ENCODE measurements at places on chromosomes 6 and 20.

GRCh38 chr6:89087881-89088280, 7.3 kb downstream of the PNRC1 start:
- no peak for DNase-seq

- no peak for DNase-seq
Observed at GRCh38 chr6:97459535-97459934, 176.5 kb upstream of the MMS22L start.

DNA sequence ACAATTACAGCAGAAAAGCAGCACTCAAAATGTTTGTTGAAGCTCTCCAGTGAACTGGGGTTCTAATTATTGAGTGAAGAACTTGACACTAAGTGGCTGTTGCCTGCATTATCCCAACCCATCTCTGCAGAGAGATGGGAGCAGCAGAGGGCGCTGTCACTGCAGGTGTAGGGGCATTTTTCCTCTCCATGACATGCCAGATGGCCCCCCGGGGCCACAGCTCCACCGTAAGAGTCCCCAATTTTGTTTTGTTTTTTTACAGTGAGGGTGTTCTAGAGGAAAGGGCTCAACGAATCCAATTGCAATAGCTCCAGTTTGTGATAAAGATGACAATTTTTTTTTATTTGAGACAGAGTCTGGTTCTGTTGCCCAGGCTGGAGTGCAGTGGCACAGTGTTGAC, 1.9 kb upstream of the FUCA2 start:
- no peak for DNase-seq

DNA sequence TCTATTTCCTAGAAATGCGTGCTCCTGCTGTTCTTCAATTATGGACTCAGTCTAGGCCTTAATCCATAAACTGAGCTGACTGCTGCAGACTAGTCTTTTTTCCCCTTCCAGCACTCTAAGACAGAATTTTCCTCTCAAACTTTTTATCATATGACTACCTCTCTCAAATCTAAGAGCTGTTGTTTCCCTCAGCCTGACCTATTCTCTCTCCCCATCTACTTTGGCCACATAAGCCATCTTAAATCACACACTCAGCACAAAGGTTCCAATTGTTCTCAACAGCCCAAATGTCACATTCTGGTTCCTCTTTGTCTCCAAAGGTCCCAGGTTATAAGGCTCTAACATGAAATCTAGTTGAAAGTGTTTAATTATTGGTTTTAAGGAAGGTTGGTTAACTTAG, 85.2 kb downstream of the PRSS35 start:
- no peak for DNase-seq

DNA sequence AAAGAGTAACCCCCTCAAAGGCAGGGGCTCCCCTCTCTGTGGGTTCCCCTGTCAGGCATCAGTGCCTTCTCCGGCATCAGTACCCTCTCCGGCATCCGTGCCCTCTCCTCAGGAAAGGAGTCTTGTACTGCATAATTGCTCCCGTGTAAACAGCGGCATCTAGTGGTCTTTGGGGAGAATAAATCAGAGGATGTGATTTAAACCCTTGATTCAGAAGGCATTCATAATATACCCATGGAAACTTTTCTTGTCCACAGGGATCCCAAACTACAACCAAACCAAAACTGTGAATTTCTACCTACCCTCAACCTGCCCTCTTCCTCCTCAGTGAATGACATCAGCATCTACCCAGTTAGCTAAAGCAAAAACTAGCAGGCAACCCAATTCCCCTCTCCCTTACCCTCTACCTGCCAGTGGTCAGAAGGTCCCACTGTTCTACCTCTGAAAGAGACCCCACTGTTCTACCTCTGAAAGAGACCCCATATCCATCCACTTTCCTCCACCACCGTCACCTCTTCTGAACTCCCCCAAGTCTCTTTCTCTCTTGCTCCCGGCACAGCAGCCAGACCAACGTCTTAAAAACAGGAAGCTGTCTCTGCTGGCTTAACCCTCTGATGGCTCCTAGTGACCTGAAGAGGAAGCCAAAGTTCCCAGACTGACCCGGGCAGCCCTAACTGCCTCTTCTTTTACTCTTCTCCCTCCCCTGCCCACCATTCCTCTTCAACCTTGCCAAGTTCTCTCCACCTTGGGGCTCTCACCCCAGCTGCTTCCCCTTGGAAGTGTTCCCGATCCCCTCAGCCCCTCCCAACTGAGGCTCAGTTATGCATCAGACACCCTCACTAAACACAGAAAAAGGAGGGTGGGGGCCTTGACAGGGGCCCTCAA, 27.2 kb downstream of the UBE2V1 start:
- DNase-seq = no peak

DNA sequence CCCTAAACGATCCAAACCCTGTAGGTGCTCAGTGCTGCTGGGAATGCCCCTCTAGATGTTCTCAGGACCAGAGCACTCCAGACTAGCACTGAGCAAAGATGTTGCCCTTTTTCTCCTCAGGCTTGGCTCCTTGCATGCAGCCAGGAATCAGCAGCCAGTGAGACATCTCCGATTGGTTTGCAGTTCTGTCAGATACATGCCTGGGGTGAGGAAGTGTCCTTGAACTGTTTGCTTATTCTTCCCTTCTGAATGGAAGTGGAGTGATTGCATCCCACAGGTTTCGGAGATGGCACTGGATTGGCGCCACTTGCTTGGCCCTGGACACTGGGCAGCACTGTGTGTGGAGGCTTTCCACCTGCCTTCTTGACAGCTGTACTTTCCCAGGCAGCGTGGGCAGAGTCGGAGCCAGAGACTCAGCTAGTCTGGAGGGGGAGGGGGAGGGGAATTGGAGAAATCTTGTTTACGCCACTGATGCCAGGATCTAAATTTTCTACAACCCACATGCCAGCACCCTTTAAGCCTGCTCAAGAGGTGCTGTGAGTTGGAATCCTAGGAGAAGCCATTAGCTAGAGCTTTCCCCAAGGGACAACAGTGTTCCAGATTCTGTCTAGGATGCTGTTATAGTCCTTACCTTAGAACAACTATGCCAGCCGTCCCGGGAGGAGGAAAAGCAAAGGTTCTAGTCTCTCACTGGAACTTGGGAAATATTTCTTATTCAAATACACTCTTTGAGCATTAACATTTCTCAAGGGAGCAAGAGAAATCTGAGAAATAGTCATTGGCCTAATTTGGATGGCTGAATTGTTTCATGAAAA, 49.2 kb upstream of the SASH1 start:
- no peak for DNase-seq

- DNase-seq = no peak
Observed at GRCh38 chr6:157904999-157905398, 76.7 kb upstream of the SYNJ2 start.

GRCh38 chr6:80333342-80333741, 226.9 kb downstream of the BCKDHB start:
- DNase-seq = no peak

DNA sequence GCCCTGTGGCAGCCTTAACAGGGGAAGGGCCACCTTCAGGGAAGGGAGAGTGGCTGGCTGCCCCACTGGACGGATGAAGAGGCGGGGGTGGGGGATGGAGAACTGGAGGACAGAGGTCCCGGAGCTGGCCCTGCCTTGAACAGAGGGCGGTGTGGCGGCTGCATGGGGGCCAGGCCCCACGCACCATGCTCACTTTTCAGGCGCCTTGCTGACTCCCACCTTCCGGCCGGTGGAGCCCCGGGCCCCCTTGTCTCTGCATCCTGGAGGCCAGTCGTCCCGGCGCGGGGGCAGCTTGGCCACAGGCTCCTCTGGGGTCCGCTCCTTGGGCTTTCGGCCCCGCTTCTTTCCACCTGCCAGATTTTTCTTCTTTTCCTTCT, 3.5 kb upstream of the UCKL1 start:
- no peak for DNase-seq

DNA sequence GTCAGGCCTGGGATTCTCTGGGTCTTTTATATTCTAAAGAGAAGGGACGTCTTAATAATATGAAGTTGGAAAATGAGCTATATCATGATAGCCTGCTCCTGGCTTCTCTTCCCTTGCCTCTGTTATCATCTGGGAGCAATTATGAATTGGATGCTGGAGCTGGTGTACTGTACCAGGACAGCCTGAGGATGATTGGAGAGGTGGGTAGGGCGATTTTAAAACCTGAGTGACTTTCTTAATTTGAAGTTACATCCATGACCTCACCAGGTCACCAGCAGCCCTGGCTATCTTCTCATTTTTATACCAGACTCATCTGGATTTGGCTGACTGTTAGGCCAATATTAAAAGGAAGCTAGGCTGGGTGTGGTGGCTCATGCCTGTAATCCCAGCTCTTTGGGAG, 317.6 kb downstream of the CLIC5 start:
- no peak for DNase-seq

GRCh38 chr6:30041821-30042220, 19.2 kb upstream of the POLR1H start:
- no peak for DNase-seq

GRCh38 chr6:143332153-143332845, 118.2 kb downstream of the ADAT2 start:
- no peak for DNase-seq

GRCh38 chr20:46622165-46622564, 29.1 kb downstream of the SLC13A3 start:
- no peak for DNase-seq

GRCh38 chr6:137166247-137167098, 7.0 kb downstream of the IL22RA2 start:
- no peak for DNase-seq

DNA sequence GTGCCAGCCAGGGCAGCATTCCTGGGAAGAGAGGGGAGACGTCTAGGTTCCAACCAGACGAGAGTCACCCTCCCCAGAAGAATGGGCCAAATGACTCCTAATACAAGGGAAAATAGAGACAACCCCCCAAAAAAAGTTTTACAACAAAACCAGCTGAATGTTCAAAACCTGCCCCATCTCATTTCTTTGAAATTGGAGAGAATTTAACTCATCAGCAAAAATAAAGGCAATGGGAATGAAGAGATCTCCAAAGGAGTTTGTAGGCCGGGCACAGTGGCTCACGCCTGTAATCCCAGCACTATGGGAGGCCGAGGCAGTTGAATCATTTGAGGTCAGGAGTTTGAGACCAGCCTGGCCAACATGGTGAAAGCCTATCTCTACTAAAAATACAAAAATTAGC, 9.7 kb upstream of the EMILIN3 start:
- no peak for DNase-seq

DNA sequence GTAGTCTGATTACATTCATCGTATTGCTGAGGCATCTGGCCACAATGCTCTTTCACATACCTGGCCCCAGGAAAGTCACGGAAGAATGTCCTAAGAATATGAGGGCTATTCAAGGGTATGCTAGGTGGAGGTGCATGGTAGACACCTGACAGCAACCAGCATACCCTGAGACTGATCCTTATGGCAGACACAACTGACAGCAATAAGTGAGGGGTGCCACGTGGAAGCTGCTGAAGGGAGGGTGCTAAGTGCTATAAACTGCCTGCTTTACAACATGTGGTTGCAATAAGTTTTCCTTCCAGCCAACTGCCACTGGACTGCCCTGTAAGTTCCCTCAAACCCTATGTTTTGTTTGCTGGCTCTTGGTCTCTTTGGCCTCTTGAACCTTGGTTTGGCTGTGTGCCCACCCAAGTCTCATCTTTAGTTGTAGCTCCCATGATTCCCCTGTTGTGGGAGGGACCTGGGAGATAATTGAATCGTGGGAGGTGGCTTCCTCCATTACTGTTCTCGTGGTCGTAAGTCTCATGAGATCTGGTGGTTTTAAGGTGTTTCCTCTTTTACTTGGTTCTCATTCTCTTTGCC, 201.3 kb upstream of the MOCS1 start:
- no peak for DNase-seq

- no peak for DNase-seq
Observed at GRCh38 chr20:32067234-32067821, 15.3 kb downstream of the HCK start.

- no peak for DNase-seq
Observed at GRCh38 chr6:34524499-34524898, 31.6 kb downstream of the SPDEF start.

DNA sequence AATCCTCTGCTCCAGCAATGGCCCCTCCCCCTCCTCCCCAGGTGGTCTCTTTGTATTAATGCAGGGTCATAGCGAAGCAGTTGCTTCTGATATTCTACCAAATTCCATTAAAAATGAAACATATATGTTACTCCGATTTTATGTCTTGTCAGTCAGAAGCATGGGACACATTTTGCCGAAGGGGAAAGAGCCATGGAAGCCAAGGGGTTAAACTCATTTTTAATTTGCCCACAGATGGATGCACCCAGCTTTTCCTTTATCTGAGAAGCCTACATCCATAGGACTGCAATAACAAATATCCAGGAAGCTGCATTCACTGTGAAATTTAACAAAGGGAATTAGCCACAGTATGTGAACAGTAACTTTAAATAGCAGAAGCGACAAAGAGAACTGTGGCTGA, 688.2 kb downstream of the QKI start:
- no peak for DNase-seq

Measured in stimulated activated CD8-positive, alpha-beta memory T cell treated with anti-CD3 and anti-CD28 coated beads, Interleukin-7, amount 100 ng/mL, for 24 hours (primary cell).